ENCODE measurements at places on chromosomes 7 and 10.

GRCh38 chr10:78754269-78755062 is 314.3 kb upstream of the ZMIZ1 start:
- DNase-seq, result peak; percentile 90

DNA sequence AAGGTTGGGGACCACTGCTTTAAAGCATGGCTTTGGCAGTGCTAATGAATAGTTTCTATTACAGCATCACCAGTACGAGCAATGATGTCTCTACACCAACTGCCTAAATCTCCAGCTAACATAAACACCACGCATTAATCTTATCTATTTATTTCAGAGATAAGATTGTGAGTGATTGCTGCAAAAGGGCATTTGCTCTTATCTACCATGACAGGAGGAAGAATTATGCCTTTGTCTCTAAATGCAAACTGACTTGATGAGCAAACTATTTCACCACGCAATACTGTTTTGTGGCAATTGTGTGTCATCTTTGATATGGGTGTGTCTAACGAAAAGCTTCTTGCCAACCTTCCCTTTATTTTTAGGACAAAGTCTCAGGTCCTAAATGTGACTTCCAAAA is 684.9 kb downstream of the SORCS1 start:
- DNase-seq, result no peak

DNA sequence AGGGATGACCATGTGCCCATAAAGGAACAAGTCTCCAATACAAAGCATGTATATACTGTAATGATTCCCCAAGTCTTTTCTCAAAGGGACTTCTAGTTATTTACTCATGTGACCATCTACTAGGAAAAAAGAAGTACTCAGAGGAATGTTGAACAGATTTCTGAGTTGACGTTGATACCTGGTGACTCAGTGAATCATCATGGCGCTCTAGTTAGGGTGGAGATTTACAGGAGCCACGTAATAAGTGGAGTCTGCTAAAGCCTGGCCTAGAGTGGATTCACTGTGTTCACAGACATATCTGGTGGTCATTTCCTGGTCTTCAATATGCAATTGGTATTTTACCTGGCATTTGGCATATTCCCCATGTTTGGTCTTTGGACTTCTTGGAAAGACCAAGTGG is 302.2 kb upstream of the CACNA2D1 start:
- no peak for DNase-seq

GRCh38 chr10:86728056-86728455 is 28.4 kb upstream of the BMPR1A start:
- no peak for DNase-seq

GRCh38 chr7:98465022-98465421 is 64.1 kb upstream of the BAIAP2L1 start:
- DNase-seq, result no peak

DNA sequence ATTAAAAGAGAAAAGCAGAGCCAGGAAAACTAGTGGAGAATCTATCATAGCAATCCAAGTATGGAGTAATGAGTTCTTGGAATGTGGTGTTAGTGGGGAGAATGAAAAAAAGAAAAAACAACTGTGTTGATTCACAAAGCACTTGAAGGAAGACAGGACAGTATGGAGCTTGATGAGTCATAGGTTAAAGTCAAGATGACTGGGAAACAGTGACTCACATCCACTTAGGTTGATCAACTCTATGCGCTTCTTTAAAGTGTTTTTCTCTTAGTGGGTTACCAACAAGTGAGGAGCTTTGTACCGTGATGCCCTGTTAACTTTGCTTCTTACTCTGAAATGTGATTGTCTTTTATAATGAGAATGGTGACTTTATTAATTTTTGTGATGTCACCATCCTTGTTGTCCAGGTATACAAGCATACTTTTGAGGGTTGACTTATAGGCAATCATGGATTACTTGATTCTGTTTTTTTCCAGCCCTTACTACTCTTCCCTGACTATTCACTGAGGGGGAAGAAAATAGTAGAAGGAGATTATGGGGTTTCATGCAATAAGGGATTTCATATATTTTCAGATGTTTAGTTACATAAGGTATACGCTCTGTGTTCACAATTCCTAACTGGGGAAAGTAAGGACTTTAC is 32.1 kb upstream of the MDFIC start:
- peak; percentile 99 for DNase-seq

Measured in choroid plexus epithelial cell (primary cell).